Stimulated activated CD4-positive, alpha-beta T cell treated with anti-CD3 and anti-CD28 coated beads, Interleukin-1b, Interleukin-23, amount 100 ng/mL, for 24 hours (primary cell): ENCODE measurements at places on chromosomes 5 and 9.

DNA sequence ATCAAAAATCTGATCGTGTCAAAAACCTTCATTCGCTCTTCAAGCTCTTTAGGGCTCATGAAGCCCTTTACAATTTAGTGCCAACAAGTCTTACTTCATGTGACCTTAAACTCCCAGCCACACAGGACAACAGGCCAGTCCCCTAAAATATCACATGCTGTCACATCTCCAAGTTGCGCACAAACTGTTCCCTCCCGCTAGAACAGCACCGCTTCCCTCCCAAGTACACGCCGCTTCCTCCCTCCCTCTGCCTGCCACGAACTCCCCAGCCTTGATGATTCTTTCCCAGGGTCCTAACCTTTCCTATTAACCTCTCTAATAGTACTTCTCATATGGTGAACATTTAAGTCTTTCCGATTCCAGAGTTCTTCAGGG, 91.2 kb downstream of the TLE1 start:
- no peak for DNase-seq

- no peak for DNase-seq
Measured at GRCh38 chr9:3337515-3338225, 188.1 kb downstream of the RFX3 start.

DNA sequence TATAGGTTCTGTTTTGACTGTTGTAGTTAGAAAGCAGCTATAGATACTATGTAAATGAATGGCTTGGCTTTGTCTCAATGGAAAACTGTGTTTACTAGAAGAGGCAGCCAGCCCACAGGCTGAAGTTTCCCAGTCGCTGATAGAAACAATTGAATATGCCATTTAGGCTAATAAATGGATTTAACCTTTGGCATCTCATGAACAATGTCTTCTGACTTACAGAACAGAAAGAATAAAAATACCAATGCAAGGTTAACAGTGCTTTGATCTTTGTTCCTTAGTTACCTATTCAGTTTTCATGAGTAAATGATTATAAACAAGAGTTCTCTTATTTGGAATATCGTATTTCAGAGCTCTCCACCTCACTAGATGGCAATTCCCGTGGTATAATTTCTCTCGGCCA, 120.6 kb downstream of the PAM start:
- no peak for DNase-seq

- no peak for DNase-seq
Measured at GRCh38 chr5:126883564-126884245, 106.8 kb downstream of the LMNB1 start.

DNA sequence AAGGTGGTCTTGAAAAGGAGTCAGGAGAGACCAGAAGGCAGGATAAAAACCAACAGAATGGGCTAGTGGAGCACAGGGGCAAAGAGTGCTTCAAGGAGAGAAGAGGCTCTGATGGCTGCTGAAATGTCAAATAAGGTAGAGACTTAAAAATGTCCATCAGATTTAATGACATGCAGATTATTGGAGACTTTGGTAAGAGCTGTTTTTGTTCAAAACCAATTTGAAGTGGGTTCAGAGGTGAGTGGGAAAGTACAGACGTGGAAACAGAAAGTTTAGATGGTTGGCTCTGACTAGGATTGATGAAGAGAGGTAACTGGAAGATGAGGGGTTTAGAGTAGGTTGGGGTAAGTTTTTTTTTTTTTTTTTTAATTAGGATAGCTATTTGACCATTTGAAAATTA, 14.1 kb downstream of the SLC25A46 start:
- DNase-seq: no peak

DNA sequence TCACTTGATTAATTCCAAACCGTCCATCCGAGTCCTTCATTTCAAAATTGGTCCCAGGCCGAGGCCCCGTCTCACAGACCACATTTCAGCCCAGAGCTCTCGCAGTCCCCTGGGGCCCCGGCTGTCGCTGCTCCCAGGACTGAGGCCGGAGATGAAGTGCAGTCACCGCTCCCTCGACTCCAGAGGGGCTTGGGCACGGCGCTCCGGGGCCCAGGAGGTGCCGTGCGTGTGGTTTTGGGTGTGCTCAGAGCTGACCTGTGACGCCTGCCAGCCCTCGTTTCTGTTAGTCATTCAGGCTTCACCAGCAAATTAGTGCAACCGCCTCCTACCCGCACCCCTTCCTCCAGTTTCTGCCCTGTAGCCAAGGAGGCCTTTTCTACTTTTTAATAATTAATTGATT, 48.7 kb upstream of the PHYKPL start:
- no peak for DNase-seq

GRCh38 chr9:77663754-77664153, 15.6 kb upstream of the GNA14 start:
- no peak for DNase-seq

- DNase-seq: no peak
Measured at GRCh38 chr5:36407396-36407795, 105.7 kb upstream of the RANBP3L start.

DNA sequence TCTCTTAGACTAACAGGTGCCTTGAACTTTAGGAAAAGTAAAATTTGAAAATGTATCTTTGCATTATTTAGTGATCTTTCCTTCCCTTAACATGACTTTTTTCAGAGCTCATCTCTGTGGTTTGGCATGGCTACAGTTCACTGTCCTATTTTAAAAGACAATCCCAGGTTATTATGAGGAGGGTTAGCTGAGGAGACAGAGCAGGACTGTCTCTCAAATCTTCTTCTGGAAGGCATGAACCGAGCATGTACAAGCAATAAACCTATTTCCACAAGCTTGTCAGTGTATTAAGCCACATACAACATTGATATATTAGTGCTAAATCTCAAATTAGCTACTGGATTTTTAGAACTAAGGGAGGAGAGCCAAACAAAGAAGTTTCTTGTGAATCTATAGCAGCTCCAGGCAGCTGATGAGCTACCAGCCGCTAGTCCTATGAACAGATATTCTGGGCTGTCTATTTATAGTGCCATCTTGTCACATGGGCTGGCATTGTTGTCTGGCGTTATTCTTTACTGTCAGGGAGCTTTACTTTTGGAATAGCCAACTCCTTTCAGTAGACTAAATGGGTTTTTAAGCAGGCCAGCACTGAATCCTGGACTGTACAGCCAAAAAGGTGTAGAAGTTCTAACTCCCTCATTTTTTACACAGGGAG, 171.2 kb upstream of the ACTBL2 start:
- no peak for DNase-seq

GRCh38 chr5:157107508-157107907, 1.3 kb downstream of the HAVCR2 start:
- no peak for DNase-seq

- DNase-seq: no peak
Measured at GRCh38 chr9:32709871-32710270, 73.5 kb upstream of the TMEM215 start.

DNA sequence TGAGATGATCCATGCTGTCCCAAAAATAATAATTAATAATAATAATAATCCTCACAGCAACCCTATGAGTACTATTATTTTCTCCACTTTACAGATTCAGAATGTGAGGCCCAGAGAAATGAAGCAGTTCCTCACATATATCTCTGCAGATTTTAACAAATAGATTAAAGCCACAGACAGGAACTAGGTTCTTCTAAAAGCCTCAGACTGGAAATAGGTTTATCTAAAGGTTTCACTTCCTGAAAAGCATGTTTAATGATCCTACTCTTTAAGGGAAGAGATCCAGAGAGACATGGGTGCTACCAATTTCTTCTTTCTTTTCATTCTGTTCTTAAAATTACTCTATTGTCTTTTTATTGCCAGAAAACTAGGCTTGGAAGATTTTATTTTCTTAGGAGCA, 1079.4 kb upstream of the COX7C start:
- no peak for DNase-seq

DNA sequence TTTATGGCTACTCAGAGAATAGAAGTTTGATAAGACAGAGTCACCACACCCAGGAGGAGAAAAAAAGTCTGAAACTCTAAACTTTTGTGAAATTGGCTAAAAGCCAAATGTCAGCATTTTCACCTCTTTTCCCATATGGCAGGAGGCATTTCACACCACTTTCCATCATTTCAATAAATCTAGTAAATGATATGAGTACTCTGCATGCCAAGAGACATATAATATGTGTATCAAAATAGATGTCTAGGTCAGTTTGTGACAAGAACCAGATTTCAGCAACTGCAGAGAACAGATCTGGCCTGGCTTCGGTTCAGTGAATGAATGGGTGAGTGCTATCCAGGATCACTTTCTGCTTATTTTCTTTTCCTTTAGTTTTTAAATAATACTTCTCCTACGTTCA, 470.8 kb downstream of the ENC1 start:
- DNase-seq: no peak

DNA sequence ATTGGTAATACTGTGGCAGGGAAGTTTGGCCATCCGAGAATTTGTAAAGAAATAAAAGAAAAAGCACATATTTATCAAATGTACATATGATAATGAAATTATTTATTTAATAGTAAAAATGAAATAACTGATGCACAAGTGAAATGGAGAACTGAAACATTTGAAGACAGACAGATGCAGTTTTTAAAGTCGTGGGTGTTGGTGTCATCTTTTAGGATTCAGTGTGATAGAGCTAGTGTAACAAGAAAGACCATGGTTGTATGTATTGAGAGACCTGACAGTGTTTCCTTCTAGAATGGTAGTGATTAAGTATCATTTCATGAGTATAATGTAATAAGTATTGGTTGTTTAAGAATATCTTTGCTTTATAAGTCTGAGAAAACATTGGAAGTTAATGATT, 2.4 kb downstream of the SEC61B start:
- DNase-seq: no peak

GRCh38 chr5:1540831-1541701, 17.3 kb upstream of the LPCAT1 start:
- no peak for DNase-seq

DNA sequence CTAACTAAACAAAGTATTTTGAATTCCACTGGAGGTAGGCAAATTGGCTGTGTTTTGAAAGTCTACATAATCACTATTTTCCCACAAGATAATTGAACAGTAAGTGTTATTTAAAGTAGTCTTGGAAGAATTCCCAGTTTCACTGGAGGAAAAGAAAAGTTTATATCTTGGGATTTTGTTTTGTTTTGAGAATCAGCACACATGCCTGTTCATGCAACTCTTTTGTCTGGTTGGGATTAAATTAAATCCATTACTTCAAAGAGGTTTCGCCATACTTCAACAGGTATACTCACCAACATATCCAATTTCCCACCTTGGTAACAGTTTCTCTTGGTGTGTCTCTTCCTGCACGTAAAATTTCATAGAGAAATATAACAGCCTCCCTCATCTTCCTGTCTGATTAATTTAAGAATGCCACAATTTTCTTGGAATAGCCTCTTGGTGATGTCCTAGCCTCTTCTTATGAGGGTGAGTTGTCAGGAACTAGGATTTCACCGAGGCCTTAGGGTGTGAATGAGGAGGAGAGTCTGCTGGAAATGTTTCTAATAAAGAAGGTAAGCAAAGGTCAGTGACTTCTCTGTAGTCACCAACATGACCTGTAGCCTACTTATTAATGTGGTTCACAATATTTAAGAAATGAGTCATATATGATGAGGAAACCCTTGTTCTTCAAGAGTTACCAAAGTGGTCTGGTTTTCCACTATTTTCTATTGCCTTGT, 48.1 kb downstream of the ITGA2 start:
- DNase-seq: no peak

GRCh38 chr5:126921241-126922091, 108.9 kb downstream of the MARCHF3 start:
- no peak for DNase-seq

- DNase-seq: no peak
Measured at GRCh38 chr5:140222416-140222815, 47.4 kb downstream of the CYSTM1 start.

DNA sequence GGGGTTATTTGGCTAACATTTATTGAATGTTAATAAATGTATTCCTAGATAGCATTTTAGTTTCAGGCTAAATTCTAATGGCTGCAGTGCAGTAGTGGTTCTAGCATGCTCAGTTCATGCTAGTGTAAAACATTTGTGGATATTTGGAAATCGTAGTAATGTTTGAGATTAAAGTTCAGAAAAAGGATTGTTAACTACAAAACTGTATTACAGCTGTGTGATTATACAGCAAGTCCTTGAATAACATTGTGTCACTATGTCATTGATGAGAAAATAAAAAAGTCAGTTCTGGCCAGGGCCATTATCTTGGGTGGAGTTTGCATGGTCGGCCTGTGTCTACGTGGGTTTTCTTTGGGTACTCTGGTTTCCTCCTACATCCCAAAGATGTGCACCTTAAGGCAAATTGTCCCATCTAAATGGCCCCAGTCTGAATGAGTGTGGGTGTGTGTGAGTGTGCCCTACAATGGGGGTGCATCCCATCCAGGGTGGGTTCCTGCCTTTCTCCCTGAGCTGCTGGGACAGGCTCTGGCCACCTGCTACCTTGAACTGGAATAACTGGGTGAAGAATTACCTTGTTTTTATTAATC, 8.8 kb downstream of the ZSWIM6 start:
- no peak for DNase-seq

DNA sequence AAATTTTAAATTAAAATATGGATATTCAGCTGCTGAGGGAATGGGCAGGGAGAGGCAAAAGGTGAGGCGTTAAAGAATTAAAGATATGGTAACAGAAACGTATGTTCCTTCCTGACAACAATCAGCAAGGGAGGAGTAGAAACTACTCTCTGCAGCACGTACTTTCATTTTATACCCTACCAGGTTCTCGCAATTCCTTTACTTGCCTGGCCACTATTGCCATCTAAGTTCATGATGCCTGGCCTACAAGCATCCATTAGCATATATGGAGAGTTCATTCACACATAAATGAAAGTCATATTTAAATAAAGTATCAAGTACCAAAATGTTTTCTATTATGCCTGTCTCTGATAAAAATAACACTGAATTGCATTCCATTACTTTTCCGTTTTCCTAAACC, 125.1 kb downstream of the BNC2 start:
- no peak for DNase-seq

- no peak for DNase-seq
Measured at GRCh38 chr9:114938687-114939575, 8.5 kb upstream of the TNFSF8 start.

DNA sequence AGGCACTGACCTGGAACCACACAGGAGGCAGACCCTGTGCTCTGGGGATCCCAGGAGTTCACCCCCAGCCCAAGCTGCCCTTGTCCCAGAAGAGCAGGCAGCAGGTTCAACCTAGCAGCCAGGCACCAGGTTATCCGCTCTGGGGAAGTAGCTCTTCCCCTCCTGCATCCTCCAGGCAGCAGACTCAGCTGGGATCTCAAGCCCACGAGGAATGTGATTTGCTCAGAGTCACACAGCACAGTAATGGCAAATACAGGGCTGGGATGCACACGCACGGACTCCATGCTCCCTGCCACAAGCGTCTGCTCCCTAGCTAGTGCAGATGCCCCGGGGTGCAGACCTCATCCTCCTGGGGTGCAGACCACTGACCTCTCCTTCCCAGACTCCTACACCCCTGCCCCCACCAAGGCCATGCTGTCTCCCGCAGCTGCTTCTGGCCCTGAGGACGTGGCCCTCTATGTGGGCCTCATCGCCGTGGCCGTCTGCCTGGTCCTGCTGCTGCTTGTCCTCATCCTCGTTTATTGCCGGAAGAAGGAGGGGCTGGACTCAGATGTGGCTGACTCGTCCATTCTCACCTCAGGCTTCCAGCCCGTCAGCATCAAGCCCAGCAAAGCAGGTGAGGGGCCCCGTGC, 25.5 kb downstream of the HK3 start:
- DNase-seq: no peak
